ENCODE measurements at places on chromosomes 5 and 9.

- DNase-seq = no peak
These were observed 46.4 kb downstream of the FGF1 start for GRCh38 chr5:142639455-142639854.

DNA sequence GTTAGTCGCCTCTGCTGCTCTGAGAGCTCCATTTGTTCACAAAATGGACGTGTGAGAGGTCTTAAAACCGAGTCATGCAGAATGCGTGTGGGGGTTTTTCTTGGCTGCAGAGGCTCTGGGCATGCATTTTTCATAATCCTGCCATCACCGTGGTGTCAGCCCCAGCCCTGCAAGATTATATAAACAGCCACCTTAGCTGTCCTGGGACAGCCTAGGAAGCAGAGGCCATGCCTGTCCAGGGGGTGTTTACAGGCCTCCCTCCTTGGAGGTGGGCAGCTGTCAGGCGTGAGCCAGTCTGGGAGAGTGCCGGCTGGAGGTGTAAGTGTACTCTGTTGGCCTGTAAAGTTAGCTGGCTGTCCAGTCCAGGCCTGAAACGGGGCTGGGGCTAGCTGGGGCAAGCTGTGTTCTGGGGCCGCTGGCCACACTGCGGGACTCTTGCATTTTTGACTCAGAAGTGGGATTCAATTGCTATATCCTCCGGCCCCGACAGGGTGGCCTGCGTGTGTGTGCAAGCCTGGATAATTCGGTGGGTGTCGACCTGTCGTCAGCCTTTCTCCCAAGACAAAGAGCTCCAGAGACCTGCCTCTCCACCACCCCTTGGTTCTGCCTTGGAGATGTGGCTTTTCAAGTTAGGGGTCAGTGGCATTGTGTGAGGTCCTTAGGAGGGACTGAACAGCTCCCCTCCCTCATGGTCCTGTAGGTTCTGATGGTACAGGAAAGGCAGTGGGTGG is 2.4 kb downstream of the WNK2 start:
- DNase-seq = no peak

GRCh38 chr5:68484307-68485068 is 268.9 kb downstream of the PIK3R1 start:
- peak; percentile 20 for DNase-seq

GRCh38 chr9:84669013-84669287 is 579 bp upstream of the NTRK2 start:
- no peak for DNase-seq

- DNase-seq = peak; percentile 91
These were observed 147.6 kb upstream of the SPRY4 start for GRCh38 chr5:142472306-142472951.

DNA sequence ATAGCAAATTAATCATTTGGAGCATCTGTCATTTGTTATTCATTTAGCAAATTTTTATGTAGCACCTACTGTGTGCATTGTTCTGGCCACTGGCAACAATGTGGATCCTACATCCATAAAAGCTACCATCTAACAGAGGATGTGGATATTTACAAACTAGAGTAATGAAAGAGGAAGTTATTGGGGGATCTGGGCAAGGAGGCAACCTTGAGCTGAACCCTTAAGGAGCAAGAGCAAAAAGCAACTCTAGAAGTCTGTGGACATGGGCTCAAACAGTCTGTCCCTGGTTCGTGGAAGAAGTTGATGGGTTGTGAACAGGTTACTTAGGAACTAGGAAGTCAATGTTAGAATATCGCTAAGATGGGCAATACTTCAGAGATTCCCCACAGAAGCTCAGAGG is 259.9 kb downstream of the SYK start:
- DNase-seq = no peak

DNA sequence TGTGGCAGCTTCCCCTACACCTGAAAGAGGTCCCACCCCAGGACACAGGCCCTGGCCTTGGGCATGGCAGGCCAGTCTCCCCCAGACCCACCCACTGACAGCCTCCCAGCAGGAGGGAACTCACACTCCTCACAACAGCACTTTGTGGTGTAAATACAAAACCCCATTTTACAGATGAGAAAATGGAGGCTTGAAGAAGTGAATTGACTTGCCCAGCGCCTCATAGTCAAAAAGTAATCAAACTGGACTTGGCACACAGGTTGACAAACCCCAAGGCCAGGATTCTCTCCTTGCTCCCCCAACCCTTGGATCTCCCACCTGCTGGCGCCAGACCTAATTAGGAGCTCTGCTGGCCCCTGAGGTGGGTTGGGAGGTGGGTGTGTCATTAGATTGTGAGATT is 29.2 kb upstream of the NEK6 start:
- DNase-seq = no peak

DNA sequence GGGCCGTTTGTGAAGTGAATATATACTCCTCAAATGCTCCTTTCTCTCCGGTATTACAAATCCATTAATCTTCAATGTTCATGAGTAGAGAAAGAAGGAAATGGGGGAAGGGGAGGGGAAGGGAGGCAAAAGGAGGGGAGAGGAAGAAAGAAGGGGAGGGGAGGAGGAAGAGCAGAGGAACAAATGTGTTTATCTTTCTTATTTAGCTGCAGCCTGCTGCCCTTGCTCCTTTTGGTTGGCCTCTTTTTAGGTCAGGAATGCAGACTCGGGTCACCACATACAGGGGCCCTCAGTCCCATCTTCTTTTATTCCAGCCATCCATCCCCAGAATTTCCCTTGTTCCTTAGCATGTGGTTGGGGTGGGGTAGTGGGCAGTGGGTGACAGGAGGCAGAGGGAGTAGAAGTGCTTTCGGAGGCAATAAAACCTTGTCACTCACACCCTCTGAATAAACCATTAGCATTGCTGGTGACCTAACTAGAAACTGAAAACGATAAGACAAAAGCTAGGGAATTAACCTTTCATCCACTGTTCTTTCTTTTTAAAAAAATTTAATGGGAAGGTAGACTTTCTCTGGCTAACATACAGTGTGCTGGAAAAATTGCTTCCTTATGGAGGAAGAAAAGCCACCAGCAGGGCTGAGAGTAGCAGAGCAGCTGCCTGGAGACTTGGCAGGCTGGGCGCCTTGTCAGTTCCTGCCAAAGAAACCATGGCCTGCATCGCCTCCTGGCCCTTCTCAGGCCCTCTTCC is 16.8 kb upstream of the PRLR start:
- no peak for DNase-seq

DNA sequence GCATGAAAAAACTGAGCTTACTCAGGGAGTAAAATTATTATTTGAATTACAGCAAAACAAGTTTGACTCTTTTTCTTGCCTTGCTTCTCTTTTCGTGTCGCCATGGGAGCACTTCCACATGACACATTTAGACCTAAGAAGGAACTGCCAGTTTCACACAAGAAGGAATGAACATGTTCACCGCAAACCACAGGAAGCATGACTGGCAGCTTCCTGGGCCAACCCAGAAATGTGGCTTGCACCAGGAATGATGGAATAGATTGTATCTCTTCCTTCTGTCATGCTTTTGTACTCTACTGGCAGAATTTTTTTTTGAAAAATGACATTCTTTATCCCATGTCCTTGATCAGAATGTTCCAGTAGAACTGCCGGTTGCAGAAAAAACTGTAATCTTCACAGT is 32.9 kb upstream of the MAN2A1 start:
- DNase-seq = peak; percentile 96

DNA sequence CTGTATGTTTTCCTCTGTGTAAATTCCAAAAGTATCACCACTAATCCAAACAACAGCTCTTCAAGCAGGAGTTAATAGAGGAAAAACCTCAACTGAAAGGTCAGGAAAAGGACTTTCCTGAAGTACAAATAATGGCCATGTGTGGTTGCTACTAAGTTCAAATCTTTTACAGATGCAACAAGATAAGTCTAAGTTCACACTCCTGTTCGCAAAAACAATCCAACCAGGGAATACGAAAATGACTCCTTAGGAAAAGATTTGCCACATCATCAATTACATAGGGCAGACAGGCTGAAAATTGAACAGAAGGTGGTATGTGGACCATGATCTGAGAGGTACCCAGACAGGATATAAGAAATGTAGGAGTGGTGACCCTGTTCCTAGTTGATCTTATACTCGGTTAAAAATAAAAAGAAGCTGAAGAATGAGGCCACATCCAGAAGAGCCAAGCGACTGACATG is 210.2 kb downstream of the TSSK1B start:
- DNase-seq = peak; percentile 17

Data from brain microvascular endothelial cell (primary cell).